ENCODE measurements at places on chromosomes 12 and 14.

- DNase-seq = no peak
Measured at GRCh38 chr12:48532601-48533000, 7.2 kb downstream of the OR8S1 start.

DNA sequence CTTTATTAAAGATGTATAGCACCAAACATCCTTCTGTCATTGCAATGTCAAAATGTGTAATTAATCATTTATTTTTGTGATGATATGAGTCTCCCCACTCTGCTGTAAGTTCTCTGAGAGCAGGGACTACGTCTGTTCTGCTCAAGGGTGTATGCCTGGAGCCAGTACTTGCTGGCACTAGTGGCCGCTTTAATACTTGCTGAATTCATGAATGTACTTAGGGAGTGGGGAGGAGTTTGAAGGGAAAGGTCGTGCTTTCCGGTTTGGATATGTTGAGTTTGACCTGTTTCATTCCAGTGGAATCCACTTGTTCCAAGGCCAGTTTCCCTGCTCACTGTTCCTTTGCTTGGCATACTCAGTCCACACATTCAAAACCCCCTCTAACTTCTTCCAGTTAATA, 1.9 kb upstream of the DCAF5 start:
- DNase-seq = no peak

DNA sequence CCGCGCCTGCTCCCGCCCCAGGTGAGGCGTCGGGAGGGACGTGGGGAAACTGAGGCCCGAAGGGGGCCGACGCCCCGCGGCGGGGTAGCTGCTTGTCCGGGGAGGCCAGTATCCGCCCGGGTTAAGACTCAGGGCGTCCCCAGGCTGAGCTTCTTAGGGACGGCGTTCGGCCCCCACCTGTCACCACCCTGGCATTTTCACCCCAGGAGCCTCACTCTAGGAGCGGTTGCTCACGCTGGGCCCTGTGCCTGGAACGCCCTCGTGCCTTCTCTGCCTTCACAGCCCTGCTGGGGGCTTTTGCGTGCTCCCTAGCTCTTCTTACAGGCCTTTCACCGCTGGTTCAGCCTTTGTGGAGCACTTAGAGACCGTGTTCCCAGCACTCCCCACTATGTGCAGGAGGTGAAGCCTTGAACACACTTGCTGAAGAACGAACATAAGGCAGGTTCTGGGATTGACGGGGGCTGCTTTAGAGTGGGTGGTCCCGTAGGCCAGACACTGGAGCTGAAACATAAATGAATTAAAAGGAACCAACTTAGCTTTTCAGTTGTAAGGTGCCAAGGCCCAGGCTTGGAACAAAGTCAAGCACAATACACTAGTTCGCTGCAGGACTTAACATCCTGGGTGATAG, 601 bp downstream of the ZNF839 start:
- DNase-seq = no peak

GRCh38 chr12:100399095-100399494, 42.2 kb downstream of the SLC17A8 start:
- no peak for DNase-seq

- peak; percentile 62 for DNase-seq
Measured at GRCh38 chr12:1662761-1663439, 28.0 kb upstream of the ADIPOR2 start.

DNA sequence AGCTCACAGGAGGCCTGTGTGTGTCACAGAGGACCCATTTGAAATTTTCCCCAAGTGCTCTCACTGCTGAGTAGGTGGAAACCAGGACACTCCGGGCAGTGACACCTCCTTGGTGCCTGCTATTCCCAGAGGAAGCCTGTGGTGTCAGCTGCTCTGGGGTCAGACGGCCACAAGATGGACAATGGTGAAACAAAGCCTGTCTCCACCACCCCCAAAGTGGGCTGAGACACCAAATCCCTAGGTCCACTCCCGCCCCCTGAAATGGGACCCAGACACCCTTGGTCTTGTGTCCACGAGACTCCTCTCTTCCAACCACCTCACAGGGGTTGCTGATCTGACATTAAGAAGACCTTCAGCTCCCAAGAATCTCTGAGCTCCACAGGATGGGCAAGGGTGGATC, 7.0 kb downstream of the KCNH3 start:
- no peak for DNase-seq

GRCh38 chr12:113040722-113041171, 15.8 kb upstream of the DTX1 start:
- no peak for DNase-seq

- DNase-seq = no peak
Measured at GRCh38 chr14:100825713-100826331, at the start of gene MEG3. MEG3 (plus strand) TSS chr14:100826118.

GRCh38 chr14:87940894-87941293, 52.1 kb downstream of the GALC start:
- DNase-seq = no peak

GRCh38 chr12:46491548-46491947, 119.0 kb upstream of the SLC38A2 start:
- DNase-seq = no peak

GRCh38 chr14:45242706-45243105, 10.3 kb downstream of the MIS18BP1 start:
- no peak for DNase-seq

GRCh38 chr12:32083489-32083888, 23.2 kb upstream of the BICD1 start:
- DNase-seq = no peak

GRCh38 chr14:103442288-103442687, 57.1 kb downstream of the MARK3 start:
- DNase-seq = no peak

- no peak for DNase-seq
Measured at GRCh38 chr12:2457933-2458414, 336.8 kb upstream of the FKBP4 start.

DNA sequence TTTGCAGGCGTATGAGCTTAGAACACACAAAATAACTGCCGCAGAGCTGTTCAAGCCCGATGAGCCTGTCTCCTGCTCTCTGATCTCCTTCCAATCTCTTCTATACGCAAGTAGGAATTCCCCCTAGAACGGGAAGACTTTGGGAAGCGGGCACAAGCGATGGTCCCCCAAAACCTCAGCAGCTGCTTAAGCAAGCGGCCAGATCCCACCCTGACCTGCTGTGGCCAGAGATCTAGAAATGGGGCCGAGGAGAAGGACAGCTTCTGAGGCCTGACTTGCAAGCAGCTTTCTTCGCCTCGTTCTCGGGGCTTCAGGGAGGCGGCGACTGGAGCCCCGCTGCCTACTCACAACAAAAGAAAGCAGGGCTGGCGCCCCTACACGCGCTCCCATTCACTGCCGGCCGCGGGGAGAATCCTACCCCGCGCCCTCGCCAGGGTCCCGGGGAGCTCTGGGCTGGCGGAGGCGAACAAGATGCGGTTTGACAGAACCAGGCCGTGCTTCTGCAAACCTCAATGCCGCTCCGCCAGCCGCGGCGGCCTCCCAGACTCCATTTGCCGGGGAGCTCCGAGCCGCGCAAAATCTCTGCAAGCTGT, 922 bp downstream of the TBX5 start:
- DNase-seq = no peak

DNA sequence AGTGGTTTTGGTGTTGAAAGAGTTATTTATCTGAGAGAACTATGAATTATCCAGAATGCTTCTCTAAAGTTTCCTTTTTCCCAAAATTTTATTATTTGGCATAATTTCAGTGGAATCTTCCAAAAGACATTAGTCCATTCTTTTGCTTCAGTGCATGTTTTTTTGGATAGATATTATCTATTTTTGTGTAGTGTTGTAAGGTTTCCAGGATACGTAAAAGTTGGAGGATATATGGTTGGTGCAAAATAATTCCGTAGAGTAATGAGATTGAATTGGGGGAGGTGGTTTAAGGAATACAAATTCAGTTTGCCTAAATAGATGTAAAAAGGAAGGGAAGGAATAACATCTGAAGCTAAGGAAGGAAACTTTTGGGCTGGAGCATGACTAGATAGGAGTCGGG, 186.6 kb downstream of the RGS6 start:
- no peak for DNase-seq

DNA sequence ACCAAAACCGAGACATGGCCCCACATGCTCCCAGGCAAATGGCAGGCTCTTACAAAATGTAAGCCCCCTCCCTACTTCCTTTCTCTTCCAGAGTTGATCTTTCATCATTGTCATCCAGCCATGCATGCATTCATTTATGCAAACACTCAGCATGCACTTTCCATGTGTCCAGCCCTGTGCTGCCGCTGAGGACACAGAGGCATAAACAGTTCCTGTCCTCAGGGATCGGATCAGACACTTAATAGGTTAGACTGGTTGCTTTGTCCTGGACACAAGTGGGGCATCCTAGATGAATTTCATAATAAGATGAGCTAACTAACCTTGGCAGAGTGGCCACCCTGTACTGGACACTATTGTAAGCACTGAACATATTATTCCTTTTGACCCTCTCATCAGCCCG, 23.1 kb downstream of the PRIMA1 start:
- DNase-seq = no peak

GRCh38 chr14:62143245-62143644, 381.0 kb downstream of the SNAPC1 start:
- no peak for DNase-seq

- DNase-seq = no peak
Measured at GRCh38 chr12:115873451-115874082, 403.9 kb downstream of the MED13L start.

DNA sequence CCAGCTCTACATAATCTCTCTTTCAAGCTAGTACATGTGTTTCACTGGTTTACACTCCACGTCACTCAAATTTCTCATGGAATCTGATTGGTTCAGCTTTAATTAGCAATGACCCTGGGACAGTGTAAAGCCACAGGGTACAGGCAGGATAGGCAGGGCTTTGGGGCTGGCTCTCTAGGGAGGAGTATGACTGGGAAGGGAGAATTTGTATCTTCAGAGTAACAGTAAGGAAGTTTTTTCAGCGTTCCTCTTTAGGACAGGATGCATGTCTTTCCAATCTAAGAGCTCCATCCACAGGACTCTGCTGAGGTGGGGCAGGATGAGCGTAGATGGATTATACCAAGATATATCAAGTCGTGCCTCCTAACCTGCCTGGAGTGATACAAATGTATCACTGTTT, 112.0 kb upstream of the CLEC14A start:
- DNase-seq = no peak

- DNase-seq = no peak
Measured at GRCh38 chr12:105888696-105889095, 250.1 kb downstream of the NUAK1 start.

GRCh38 chr12:132456186-132456943, 33.6 kb upstream of the FBRSL1 start:
- DNase-seq = no peak

GRCh38 chr12:49674318-49674981, 32.8 kb downstream of the FMNL3 start:
- DNase-seq = no peak

GRCh38 chr14:45686771-45687170, 433.8 kb upstream of the MIS18BP1 start:
- DNase-seq = no peak

GRCh38 chr12:29660847-29661246, 122.9 kb downstream of the TMTC1 start:
- DNase-seq = no peak

- DNase-seq = no peak
Measured at GRCh38 chr12:107651571-107652449, 33.8 kb upstream of the PWP1 start.

- no peak for DNase-seq
Measured at GRCh38 chr12:89084751-89085150, 267.6 kb downstream of the DUSP6 start.

- no peak for DNase-seq
Measured at GRCh38 chr14:103693515-103693914, 21.7 kb downstream of the XRCC3 start.

DNA sequence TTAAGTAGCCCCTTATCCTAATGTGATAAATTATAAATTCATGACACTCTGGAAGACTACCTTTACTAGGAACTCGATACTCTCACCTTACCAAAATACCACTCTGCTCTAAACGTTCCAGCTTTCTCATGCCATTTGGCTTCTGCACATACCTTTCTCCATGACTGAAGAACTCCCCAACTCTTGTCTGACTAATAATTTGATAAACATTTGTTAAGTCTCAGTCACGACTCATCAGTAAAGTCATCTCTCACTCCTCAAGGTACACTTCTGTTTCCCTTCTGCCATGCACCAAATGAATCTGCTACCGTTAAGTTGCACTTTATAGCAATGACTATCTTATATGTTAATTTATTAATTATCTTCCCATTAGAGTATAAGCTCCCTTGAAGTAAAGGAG, 498.3 kb upstream of the NOVA1 start:
- no peak for DNase-seq

GRCh38 chr12:25025260-25025659, 76.4 kb upstream of the BCAT1 start:
- DNase-seq = no peak

GRCh38 chr14:75125617-75126016, 1.2 kb downstream of the NEK9 start:
- no peak for DNase-seq

- DNase-seq = no peak
Measured at GRCh38 chr12:13538136-13538535, 341.6 kb downstream of the EMP1 start.
